GDM1 (cell line): ENCODE measurements at places on chromosomes 1 and 21.
A peak's percentile ranks its signal among the peaks of the same experiment; 100 is the strongest.

DNA sequence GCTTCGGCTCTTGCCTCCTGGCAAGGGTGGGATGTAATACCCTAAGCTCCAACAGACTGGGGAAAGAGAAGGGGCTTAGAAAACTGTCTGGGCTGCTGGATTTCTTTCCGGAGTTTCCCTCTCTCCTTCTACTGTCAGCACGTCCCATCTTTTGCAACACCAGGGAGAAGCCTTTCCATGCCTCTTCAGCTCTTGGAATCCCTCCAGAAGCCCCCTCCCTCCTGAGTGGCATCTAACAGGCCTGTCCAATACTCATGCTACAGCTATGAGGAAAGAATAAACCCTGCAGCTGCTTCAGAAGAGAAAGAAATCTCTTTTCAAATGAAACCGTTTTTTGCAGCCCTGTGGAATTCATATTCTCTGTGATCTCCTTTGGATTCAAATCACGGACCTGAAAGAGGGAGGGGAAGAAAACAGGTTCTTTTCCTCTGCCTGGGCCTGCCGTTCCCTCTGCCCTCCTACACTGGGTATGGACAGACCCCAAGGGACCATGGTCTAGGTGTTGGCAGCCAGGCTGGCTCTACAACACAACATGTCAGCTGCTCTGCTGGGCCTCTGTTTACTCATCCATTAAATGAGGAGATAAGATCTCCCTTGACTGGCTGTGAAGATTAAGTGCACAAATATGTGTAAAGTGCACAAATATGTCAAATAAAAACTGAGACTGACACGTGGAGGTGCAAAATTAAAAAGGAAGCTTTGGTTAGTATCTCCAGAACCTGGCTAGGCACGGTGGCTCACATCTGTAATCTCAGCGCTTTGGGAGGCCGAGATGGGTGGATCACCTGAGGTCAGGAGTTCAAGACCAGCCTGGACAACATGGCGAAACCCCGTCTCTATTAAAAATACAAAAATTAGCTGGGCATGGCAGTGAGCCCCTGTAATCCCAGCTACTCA lies 6.0 kb upstream of the CAPN2 start:
- DNase-seq: no peak

GRCh38 chr1:66523562-66523961 lies 10.4 kb upstream of the SGIP1 start:
- DNase-seq: no peak

GRCh38 chr1:38576241-38576640 lies 283.3 kb downstream of the RRAGC start:
- no peak for DNase-seq

DNA sequence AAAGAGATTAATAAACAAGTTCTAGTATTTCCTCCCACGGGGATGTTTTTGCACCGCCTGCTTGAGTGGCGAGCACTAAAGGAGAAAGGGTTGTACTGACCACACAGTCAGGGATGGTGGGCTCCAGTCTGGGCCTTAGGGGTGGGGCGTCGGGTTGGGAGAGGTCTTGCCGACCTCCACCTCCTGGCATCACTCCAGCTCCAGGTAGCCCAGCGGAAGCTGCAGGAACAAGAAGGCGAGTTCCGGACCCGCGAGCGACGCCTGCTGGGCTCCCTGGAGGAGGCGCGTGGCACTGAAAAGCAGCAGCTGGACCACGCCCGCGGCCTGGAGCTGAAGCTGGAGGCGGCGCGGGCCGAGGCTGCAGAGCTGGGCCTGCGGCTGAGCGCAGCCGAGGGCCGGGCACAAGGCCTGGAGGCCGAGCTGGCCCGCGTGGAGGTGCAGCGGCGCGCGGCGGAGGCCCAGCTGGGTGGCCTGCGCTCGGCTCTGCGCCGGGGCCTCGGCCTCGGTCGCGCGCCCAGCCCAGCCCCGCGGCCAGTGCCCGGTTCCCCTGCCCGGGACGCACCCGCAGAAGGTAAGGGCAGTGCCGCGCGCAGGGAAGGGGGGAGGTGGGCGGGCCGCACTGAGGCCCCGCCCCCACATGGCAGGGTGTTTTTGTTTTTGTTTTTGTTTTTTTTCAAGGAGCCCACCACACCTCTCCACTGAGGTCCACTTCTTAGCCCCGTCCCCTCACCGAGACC lies 19.7 kb downstream of the MFAP2 start:
- no peak for DNase-seq

GRCh38 chr1:27142464-27142863 lies 12.5 kb downstream of the SLC9A1 start:
- no peak for DNase-seq

DNA sequence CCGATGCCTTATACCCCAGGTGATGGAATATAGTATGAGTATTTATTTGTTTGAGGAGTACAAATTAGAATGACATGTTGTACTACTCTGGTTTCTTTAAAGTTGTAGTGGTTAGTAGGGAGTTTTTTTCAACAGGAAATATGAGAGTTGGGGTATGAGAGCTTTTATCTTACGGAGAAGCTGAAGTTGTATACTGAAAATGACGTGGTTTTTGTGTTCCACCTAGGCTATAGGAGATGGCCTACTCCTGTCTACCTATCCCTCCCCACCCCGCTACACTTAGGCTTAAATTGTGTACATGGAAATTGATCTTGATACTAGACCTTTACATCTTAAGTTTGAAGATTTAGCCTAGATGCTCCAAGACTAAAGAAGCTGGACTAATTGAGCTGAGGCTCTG lies 6.8 kb upstream of the HAX1 start:
- DNase-seq: no peak

- DNase-seq: no peak
Observed at GRCh38 chr1:67847466-67847865, 14.2 kb upstream of the GNG12 start.

DNA sequence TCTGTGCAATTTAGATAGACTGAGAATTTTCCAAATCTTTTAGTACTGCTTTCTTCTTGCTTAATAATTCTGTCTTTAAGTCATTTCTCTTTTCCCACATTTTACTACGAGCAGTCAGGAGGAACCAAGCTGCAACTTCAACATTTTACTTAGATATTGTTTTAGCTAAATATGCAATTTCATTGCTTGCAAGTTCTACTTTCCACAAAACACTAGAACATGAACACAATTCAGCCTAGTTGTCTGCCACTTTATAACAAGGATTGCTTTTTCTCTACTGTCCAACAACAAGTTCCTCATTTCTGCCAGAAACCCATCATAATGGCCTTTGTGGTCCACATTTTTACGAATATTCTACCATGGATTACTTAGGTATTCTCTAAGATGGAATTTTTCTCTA lies 36.6 kb downstream of the SORT1 start:
- DNase-seq: no peak

DNA sequence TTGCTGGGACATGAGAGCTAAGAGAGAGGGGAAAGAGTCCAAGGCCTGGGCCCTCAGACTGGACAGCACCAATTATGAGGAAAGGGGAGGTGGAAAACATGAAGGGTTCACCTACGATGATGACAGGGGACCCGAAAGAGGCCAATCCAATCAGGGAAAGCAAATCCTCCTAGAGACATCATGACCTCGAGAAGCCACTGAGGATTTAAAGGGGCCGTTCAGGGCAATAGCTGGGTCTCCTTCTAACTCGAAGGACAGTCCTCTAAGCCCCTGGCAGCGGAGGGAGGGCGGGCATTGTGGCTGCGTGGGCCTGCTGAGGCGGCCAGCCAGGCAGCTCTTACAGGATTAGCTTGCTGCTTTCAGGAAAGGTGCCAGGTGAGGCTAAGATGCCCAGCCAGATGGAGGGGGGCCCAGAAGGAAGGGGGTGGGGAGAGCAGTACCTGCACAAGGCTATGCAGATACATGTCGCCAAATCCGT lies 7.4 kb downstream of the MEF2D start:
- no peak for DNase-seq

DNA sequence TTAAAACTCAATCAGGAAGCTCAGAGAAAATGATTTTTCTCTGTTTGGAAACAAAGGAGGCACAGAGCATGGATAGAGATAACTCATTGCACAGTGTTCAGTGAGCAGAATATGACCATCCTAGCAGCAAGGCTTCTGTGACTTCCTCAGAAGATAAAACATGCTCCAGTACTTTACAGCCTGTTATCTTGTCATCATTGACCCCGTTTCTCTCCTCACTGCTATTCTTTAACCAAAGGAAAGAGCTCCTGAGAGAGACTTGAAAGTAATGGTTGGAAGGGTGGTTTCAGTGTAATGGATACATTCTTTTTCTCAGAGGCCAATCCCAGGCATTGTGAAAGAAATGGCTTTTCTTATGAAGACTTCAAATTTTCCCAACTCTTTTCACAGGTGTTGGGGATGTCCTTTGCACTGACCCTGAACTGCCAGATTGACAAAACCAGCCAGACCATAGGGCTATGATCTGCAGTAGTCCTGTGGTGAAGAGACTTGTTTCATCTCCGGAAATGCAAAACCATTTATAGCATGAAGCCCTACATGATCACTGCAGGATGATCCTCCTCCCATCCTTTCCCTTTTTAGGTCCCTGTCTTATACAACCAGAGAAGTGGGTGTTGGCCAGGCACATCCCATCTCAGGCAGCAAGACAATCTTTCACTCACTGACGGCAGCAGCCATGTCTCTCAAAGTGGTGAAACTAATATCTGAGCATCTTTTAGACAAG lies 25.9 kb downstream of the CD53 start:
- no peak for DNase-seq

GRCh38 chr1:117290890-117291289 lies 76.4 kb upstream of the MAN1A2 start:
- no peak for DNase-seq

DNA sequence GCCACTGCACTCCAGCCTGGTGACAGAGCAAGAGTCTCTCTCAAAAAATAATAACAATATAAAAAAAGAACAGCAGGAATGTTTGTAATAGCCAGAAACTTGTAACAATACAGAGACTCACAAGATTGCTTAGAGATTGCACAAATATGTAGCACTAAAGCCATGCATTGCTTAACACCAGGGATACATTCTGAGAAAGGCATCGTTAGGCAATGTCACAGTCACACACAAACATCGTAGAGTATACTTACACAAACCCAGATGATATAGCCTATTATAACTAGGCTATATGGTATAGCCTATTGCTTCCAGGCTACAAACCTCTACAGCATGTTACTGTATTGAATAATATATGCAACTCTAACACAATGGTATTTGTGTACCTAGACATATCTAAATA lies 45.3 kb downstream of the GPATCH2 start:
- DNase-seq: no peak

- DNase-seq: no peak
Observed at GRCh38 chr1:187306710-187307415, 478.1 kb downstream of the PLA2G4A start.

DNA sequence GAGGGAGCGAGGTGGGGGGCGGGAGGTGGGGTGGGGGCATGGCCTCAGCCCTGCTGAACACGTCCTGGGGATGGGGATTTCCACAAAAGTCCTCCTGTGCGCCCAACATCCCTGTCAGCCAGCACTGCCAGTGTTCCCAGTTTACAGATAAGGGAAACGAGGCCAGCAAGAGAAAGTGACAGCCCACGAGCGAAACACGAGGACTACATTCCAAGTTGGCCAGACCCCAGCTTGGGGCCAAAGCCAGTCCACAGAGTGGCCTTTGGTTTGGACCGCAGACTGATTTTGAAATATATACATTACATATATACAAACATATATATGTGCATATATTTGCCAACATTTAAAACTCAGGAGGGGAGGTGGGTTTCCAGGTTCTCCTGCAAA lies 5.0 kb downstream of the FBXO2 start:
- DNase-seq: no peak

DNA sequence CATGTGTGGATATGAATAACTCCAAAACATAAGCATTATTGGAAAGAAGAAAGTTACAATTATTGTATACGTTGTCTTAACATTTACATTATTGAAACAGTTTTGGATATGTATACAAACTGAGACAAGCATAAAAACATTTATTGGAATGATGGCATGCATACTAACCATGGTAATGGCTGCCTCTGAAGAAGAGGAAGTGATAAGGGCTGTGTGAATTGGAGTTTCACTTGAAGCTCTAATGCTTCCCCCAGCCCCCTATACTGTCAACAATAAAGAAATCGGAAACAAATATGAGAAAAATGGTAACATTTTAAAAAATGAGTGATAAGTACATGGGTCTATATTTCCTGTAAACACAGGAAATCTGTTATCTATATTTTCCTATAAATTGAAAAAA lies 367.7 kb upstream of the DPYD start:
- DNase-seq: no peak

GRCh38 chr1:224502459-224503160 lies 68.0 kb upstream of the WDR26 start:
- peak; percentile 6 for DNase-seq

- DNase-seq: no peak
Observed at GRCh38 chr1:100383743-100384405, 31.6 kb downstream of the CDC14A start.
